ENCODE measurements at places on chromosomes 12 and 14. TPM values are rescaled to one million over a fixed set of nuclear protein-coding genes. Genes with fewer than 3 reads are reported as not detected.

MAP3K9 gene
- total RNA-seq, result 6.7 TPM

HELB gene
- total RNA-seq, result 6.9 TPM

B3GNT4 gene
- total RNA-seq, result 0.41 TPM

TCHP gene
- total RNA-seq, result 9.7 TPM

FAM186B gene
- 0.82 TPM for total RNA-seq

FGD6 gene
- 21.4 TPM for total RNA-seq

RARG gene
- total RNA-seq, result 47.1 TPM

AHSA1 gene
- total RNA-seq, result 132 TPM

NELL2 gene
- total RNA-seq, result 24.0 TPM

SERPINA5 gene
- not detected for total RNA-seq

ATN1 gene
- total RNA-seq, result 34.3 TPM

PIANP gene
- total RNA-seq, result 1.6 TPM

ASPG gene
- 0.82 TPM for total RNA-seq

TGM1 gene
- 29.0 TPM for total RNA-seq

BDKRB2 gene
- 9.1 TPM for total RNA-seq

POTEM gene
- not detected for total RNA-seq

TMEM52B gene
- not detected for total RNA-seq

MAP1LC3B2 gene
- total RNA-seq, result not detected

C12orf54 gene
- not detected for total RNA-seq

PDZRN4 gene
- 2.7 TPM for total RNA-seq

NDUFB1 gene
- total RNA-seq, result 209 TPM

CLEC14A gene
- 42.2 TPM for total RNA-seq

MTERF2 gene
- total RNA-seq, result 55.3 TPM
